ENCODE measurements at places on chromosomes 16 and 17.
A peak's percentile ranks its signal among the peaks of the same experiment; 100 is the strongest.

- peak; percentile 70 for DNase-seq
Observed at GRCh38 chr16:88455610-88456355, 2.7 kb downstream of the ZFPM1 start.

DNA sequence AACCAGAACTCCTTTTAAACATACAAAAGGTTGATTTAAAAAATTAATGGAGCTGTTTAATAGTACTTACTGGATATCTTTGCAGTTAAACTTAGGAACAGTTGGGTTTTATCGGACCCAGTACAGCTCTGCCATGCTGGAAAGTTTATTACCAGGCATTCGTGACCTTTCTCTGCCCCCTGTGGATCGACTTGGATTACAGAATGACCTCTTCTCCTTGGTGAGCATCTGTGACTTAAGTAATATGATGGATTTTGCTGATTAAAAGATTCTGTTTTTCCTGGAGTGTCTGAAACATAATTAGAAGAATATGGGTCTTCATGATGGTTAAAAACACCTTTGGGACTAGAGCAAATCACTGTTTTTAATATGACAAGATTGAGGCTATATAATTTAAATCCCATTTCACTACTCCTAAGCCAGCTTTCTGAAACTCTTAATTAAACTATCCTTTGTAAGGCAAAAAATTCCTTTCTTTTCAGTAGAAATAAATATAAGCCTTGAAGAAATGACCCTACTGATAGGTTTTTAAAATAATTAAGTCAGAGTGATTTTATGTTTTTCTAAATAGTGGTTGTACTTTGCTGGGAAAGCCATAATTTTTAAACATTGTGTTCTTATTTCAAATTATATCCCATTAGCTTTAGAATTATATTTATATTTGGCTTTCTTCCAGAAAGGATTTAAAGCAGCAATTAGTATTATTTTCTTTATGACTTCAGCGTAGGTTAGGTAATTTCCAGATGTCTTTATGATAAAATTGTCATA is 45.7 kb upstream of the KPNB1 start:
- no peak for DNase-seq

DNA sequence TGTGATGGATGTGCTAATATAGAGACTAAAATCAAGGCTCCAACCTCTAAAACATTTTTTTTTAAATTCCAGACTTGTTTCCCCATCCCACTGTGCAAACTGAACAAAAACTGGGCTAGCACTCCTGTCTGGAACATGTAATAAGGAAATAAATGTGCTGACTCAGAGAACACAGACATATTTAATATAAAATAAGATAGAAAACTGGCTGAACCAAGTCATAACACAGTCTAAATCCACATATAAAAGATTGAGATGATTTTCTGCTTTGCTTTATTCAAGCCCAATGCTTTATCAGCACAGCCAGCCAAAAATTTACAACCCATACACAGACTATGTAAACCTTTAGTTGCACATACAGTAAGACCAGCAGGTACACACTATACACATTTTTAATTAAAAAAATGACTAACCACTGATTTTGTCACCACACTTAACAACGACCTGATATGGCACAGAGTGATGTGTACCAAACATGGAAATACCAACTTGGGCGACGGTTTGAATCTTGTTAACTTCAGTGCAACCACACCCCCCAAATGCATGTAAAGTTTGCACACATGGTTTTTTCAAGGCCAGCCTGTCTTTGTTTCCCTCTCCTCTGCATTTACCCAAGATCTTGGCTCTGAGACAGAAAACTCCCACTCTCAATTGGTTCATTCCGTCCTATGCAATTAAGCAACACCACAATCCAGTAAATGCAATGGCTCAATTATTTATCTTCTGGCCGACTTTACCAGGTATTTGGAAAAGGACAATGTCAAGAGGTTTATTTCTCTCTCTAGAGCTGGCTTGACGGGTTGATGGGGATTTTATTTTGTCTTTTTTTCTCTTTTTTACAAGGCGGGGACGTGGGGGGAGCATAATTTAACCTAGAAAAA is 1.2 kb downstream of the STAT3 start:
- DNase-seq: no peak

DNA sequence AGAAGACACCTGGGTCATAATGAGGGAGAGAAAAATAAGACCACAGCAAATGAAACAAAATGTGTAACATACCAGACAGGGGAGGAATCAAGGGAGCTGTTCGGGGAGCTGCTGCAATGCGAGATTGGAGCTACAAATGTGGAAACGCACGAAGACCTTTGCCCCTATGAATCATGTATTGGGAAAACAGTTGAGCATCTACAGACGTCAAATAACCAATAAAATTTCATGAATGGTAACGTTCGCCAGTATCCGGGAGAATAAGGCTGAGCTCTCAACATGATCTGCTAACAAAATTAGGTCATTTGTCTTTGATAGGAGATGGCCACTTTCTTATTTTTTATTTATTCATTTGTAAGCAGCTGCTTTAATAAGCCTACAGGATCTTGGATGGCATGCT is 486.2 kb upstream of the RBFOX1 start:
- no peak for DNase-seq

DNA sequence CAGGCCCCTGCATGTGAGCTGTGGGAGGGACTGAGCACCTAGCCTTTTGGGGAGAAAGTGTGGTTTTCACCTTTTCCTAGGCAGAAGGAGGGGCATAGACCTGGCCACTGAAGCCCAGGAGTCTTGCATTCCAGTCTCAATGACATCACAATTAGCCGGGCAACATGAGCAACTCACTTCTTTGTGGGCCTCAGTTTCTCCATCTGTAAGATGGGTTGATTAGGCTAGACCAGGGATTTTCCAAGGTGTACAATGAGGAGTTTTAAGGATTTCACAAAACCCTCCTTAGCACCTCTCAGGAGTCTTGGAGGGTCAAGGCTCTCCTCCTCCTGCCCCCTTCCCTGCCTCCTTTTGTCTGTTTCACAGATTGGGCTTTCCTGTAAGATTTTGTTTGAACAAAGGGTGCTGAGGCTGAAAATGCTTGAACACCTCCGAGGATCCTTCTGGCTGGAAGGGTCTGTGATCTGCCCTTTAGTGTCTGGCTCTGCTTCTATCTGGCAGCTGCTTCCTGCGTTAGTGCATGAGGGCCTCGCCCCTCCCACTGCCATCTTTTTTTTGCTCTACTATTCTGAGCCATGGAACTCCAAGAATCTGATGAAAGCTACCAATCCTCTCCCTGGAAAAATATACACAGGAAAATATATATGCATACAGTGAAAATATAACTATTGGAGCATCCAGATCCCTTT is 52.4 kb upstream of the ETV4 start:
- no peak for DNase-seq

All from stimulated activated CD4-positive, alpha-beta T cell treated with anti-CD3 and anti-CD28 coated beads, Interleukin-1b, Interleukin-23, amount 100 ng/mL, for 24 hours (primary cell).